Muscle of back (tissue), 13 donors: ENCODE measurements at places on chromosomes 7 and 10. TPM values are rescaled to one million over a fixed set of nuclear protein-coding genes. Genes with fewer than 3 reads are reported as not detected.

DNA sequence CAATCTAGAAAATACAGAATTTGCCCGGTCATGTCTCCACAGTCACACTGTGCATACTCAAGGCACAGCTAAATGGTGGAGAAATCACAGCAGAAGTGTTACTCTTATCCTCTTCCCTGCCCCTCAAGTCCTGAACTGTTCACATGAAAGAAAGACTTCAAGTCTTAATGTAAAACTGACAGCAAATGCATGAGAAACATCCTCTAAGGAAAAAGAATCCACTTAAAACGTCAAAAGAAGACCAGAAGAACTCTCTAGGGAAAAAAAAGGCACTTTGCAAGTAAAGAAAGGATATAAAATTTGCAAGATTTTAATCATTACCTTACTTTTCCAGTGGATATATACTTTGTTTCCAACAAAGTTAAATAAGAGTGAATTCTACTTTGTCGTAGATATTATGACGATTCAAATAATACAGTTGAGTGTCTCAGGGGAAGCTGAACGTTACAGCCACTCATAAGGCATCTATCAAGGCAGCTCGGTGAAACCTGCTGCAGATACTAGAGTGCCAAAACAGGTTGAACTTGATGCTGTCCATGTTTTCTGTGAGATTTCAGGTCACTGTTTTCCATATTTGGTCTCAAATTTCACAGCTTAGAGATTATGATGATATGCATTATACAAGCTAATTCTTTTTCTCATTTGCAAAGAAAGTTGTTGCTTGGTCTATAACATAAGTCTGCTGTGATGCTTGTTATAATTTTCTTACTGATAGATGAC, 155.0 kb downstream of the CTTNBP2 start:
- no peak for DNase-seq

KIF5B gene
- polyA plus RNA-seq: 172 TPM

ERLIN1 gene
- 34.7 TPM for polyA plus RNA-seq

- peak; percentile 79 for DNase-seq
Observed at GRCh38 chr10:119543814-119544642, 1.5 kb upstream of the RGS10 start.

- peak; percentile 60 for DNase-seq
Observed at GRCh38 chr7:46854958-46855473, 726.9 kb downstream of the TNS3 start.

- no peak for DNase-seq
Observed at GRCh38 chr7:146136357-146136875, 19.8 kb downstream of the CNTNAP2 start.

GIMAP4 gene
- polyA plus RNA-seq: 17.1 TPM

DNA sequence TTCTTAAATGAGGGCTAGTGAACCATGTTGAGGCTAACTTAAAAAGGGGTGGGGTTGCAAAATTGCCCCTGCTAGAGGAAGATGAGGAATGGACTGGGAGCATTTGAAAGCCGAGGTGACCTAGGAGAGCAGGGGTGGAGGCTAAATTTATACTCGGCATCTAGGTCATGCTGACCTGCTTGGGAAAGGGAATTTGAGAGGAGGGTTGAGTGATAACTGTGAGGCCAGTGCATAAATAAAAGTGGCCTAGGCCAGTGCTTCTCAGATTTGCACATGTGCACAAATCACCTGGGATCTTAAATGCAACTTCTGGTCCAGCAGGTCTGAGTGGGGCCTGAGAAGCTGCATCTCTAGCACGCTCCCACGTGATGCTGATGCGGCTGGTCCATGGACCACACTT, 70.4 kb downstream of the CDK1 start:
- no peak for DNase-seq

PTN gene
- polyA plus RNA-seq: 78.5 TPM

GRCh38 chr7:90487808-90488207, 18.4 kb downstream of the PTTG1IP2 start:
- DNase-seq: no peak

SPDYE2 gene
- 2.3 TPM for polyA plus RNA-seq

- no peak for DNase-seq
Observed at GRCh38 chr10:50846753-50847152, 38.7 kb downstream of the A1CF start.

DNA sequence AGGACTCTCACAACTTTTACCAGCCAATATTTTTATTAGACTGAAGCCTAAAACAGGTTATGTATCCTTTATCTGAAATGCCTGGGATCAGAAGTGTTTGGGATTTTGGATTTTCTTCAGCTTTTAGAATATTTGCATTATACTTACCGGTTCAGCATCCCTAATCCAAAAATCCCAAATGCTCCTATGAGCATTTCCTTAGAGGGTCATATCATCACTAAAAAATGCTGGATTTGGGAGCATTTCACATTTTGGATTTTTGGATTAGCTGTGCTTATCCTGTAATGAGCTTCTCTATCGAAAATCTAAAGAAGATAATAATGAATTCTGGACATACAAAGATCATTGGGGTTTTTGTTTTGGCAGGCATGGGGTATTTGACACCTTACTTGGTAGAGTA, 53.0 kb downstream of the RALA start:
- no peak for DNase-seq

DNA sequence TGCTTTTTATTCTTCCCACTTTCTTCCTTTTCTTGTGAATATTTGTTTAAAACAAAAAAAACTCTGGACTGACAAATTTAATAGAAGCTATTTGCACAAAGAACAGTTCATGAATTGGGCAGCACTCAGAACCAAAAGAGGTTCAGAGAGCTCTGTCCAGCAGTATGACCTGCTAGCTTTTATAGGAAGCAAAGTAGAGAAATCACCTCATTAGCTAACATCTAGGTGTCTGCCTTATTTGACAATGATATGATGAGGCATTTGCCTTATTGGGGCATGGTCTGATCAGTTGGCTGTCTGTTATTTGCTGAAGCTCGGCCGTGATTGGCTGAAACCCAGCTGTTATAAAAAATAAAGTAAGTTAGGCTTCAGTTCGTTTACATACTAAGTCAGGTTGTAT, 819 bp upstream of the TRIM4 start:
- peak; percentile 17 for DNase-seq
